ENCODE measurements at places on chromosomes 11 and 22.

DNA sequence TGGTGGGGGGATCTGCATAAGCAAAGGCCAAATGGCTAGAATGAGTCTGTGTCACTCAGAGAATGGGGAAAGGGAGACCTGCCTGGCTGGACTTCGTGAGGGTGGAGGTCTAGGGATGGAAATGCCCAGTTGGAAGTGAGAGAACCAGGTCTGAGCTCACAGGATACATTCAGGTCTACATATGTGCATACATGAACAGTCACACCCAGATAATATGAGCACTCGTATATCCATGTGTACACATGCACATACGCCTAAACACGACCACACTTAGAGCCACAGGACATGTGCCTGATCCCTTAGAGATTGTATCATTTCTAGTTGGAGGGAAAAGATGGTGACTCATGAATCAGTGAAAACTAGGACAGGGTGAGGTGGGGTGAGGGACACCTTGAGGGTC lies 21.1 kb upstream of the RELT start:
- DNase-seq: no peak

DNA sequence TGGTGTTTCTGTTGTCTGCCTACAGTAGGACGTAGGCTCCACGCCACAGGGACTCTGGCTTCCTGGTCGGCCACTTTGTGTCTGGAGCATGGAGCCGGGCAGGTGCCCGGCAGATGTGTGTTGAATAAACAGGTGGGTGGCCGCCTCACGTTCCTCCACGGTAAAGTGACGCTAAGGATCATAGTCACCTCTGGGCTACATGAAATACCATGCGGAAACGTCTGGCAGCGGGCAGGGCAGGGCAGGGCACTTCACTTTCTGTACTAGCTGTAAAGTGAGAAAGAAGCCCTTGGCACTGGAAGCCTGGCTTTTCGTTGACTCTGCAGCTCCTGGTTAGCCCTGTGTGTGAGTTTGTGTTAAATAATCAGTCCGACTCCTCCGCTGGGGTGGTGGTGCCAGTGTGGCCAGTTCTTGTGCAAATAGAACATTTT lies 52.4 kb downstream of the MCM5 start:
- no peak for DNase-seq

- DNase-seq: no peak
Measured at GRCh38 chr11:30513087-30513486, 73.1 kb downstream of the MPPED2 start.

- DNase-seq: peak; percentile 65
Measured at GRCh38 chr11:32081129-32081641, 9.7 kb upstream of the RCN1 start.

DNA sequence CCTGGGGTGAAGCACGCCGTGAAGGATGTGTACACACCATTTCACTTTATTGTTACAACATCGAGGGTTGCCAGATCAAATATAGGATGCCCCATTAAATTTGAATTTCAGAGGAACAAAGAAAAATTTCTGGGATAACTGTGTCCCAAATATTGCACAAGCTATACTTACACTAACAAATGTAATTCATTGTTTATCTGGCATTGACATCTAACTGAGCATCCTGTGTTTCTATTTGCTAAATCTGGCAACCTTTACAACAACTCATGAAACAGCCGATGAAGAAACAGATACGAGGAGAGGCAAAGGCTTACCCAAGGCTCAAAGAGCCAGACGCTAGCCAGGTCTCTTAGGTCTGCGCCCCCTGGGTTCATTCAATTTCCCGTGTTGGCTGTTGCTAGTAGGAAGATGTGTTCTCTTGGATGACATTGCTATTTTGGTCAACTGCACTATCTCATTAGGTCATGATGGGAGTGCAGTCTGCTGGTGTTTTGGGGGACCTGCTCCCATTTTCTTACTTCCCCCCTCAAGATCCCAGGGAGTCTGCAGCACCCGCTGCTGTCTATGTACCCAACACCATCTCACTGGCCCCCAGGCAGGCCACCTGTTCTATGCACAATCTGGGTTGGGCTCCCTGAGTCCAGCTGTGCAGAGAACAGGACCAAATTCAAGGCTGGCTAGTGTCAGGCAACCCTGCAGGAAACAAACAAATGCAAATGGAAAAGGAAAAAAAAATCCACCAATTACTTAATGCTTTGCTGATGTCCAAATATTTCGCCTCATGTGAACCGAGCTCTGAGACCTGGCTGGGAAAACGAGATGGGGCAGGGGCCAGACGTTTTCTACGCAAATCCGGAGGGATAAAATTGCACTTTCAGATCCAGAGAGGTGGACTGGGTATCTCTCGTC lies 560.9 kb downstream of the MIAT start:
- no peak for DNase-seq

DNA sequence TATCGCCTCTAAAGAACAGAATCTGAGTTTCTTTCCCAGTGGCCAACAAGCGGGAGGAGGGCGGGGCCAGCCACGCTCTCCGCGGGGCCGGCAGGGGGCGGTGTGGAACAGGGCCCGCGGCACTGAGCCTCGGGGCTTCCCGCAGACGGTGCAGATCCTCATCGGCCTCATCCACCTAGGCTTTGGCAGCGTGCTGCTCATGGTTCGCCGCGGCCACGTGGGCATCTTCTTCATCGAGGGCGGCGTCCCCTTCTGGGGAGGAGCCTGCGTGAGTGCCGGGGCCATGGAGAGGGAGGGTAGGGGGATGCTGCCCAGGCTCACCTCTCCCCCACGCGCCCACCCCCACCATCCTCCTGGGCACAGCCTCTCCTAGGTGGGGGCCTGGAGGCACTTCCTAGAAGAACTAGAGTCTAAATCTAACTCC lies 10.7 kb downstream of the MS4A15 start:
- DNase-seq: no peak

- peak; percentile 86 for DNase-seq
Measured at GRCh38 chr11:76604626-76605241, 65.8 kb downstream of the LRRC32 start.

- DNase-seq: no peak
Measured at GRCh38 chr22:38062791-38063190, 5.6 kb downstream of the PICK1 start.

- no peak for DNase-seq
Measured at GRCh38 chr11:119480380-119481020, 57.5 kb upstream of the THY1 start.

GRCh38 chr11:122721964-122722266 lies 66.4 kb downstream of the UBASH3B start:
- no peak for DNase-seq

DNA sequence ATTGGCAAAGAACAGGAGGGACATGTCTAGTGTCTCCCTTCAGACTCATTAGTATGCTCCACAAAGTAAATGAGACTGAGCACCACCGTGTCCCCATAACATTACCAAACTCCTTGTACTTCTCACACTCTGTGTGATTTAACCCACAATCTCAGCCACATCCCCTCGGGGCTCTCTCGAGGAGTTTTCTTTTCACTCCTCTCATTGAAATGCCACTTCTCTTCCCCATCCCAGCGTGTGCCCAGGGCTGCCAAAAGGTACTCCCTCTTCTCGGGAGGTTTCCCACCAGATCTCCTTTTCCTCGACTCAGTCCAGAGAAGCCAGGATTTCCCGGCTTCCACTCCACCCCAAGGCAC lies 1.1 kb downstream of the RBFOX2 start:
- no peak for DNase-seq

GRCh38 chr11:11732116-11732515 lies 109.7 kb upstream of the USP47 start:
- no peak for DNase-seq

DNA sequence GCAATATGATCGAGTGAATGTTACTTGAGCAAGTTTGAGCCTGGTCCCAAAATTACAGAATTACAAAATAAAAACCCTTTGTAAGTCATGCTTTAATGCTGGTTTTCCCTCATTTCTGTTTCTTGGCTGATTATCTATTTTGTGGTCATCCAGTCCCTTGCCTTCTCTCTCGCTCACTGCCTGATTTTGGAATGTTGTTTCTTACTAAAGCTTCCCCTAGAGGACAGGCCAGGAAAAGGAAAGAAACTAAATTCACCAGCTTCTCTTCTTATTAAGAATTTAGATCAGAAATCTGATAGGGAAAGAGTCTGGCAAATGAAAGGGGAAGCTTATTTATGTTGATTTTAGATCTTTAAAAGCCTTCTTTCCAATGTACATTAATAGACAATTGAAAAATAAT lies 16.6 kb upstream of the BDNF start:
- DNase-seq: no peak

DNA sequence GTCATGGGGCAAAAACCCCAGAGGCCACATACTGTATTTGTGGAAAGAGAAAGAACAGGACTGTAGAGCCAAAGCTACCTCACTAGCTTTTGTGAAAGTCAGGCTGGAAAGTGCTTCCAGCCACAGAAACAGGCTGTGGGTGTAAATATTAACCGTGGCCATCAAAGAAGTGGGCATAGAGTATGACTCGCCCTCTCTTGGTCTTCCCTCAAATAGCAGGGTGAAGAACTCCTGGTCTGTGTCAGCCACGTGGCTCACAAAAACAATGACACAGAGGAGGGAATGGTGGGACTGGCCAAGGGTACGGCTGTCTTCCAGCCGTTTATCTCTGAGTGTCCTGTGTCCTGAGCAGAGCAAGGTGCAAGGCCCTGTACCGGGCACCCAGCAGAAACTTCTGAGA lies 37.6 kb upstream of the UBASH3B start:
- DNase-seq: no peak

- DNase-seq: no peak
Measured at GRCh38 chr11:46220313-46220712, 57.1 kb upstream of the CREB3L1 start.

DNA sequence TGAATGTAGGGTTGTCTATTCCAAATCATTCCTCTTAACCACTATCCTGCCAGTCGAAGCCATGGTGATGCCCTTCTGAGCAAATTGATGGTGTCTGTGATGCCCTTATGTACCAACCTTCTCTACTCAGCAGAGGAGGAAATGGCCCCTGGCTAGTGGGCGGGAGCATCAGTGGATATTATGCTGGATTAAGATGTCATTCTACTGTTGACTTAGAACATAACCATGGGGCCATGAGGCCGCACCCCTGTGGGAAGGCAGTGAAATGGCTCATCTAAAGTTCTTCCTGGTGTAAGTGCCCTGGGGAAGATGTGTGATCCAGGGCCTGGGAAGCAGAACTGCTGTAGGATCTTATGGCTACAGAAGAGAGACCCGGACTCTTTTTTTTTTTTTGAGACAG lies 20.7 kb upstream of the P2RY2 start:
- no peak for DNase-seq

GRCh38 chr11:133939558-133939957 lies 17.2 kb downstream of the IGSF9B start:
- no peak for DNase-seq

- DNase-seq: no peak
Measured at GRCh38 chr11:73218830-73219215, 742 bp downstream of the P2RY2 start.

GRCh38 chr11:75872887-75873416 lies 57.9 kb downstream of the UVRAG start:
- no peak for DNase-seq

- DNase-seq: no peak
Measured at GRCh38 chr22:37503850-37504249, 15.4 kb downstream of the CARD10 start.

GRCh38 chr11:19060629-19061028 lies at the start of gene MRGPRX2:
Gene MRGPRX2, minus strand, starts transcription at chr11:19060717. Its CDS starts 4,315 bp downstream, at chr11:19056402.
- no peak for DNase-seq

GRCh38 chr11:8714622-8715225 lies 32.1 kb downstream of the RPL27A start:
- no peak for DNase-seq

Measured in GM04504 (cell line).